ENCODE measurements at places on chromosomes 12 and 14. TPM values are rescaled to one million over a fixed set of nuclear protein-coding genes. Genes with fewer than 3 reads are reported as not detected.

GRCh38 chr14:101473795-101474562 is 87.3 kb upstream of the DIO3 start:
- no peak for DNase-seq

DNA sequence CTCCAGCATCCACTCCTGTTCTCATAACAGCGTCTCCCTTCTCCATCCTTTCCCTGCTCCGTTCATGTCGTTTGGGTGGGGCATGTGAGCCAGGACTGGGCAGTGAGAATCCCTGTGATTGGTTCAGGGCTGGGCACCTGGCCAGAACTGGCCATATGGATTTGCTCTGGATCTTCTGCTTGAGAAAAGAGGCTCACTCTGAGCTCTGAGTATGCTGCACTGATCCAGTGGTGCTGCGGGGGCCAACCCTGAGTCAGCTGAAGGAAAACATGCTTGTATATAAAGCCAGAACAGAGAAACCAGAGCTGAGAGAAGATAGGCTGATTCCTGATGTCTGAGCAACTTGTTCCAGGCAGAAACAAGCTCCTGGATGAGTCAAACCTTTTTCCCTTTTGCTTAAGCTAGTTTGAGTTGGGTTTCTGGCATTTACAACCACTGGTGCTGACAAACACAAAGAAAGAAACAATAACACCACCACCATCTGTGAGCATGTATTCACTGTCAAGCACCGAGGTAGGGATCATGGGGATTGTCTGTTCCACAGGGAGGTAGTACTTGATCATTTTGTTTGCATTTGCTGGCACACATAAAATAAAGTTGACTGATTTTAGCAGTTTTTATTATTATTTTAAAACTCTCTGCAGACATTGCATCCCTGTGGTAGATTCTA is 14.0 kb upstream of the HPD start:
- no peak for DNase-seq

GRCh38 chr14:64580467-64580866 is 30.7 kb downstream of the PPP1R36 start:
- peak; percentile 80 for DNase-seq

GRCh38 chr12:126191031-126191891 is 1126.0 kb downstream of the AACS start:
- DNase-seq, result no peak

DNA sequence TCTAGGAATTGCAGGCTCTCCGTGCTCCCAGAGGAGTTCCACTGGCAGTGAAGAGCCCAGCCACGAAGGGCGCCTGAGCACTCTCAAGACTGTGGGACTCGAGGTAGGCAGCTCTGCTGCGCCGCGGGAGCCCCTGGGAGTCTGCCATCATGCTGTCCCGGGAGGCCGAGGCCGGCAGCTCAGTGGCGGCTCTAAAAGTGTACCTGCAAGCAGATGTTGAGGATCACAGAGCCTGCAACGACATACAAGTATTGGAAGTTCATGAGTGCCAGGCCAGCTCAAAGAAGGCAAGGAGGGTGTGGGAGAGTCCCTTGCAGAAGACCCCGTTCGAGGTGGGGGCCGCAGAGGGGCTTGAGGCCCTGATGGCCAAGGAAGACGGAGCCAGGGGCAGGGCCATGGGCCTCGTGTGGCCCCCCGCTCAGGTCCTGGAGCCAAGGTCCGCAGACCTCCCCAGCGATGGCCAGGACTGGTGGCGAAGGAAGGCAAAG is 62.7 kb downstream of the MUCL1 start:
- DNase-seq, result no peak

GRCh38 chr12:97960741-97961608 is 498.4 kb downstream of the RMST start:
- DNase-seq, result peak; percentile 13

- peak; percentile 62 for DNase-seq
Observed at GRCh38 chr14:105023144-105023543, 2.3 kb upstream of the CDCA4 start.

GRCh38 chr14:86237733-86238132 is 707.8 kb downstream of the FLRT2 start:
- DNase-seq, result no peak

- DNase-seq, result no peak
Observed at GRCh38 chr12:23757541-23757962, 191.9 kb downstream of the SOX5 start.

- DNase-seq, result peak; percentile 70
Observed at GRCh38 chr12:115341442-115341841, 657.5 kb upstream of the TBX3 start.

DNA sequence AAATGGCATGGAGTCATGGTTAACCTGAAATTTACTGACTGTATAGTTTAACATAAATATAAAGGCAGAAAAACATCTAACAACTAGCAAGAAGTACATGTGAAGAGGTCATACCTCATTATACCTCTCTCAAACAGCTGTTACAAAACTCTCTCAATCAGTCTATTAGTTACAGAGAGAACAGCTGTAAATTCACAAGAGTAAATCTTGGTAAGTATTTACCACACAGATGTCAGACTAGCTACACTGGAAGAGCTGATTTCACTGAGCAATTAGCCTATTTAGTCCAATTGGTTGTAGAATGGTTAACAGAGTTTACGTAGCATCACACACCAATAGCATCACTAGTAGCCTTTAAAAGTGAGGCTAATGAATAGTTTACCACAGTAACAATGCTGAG is 463.4 kb upstream of the USP15 start:
- no peak for DNase-seq

DNA sequence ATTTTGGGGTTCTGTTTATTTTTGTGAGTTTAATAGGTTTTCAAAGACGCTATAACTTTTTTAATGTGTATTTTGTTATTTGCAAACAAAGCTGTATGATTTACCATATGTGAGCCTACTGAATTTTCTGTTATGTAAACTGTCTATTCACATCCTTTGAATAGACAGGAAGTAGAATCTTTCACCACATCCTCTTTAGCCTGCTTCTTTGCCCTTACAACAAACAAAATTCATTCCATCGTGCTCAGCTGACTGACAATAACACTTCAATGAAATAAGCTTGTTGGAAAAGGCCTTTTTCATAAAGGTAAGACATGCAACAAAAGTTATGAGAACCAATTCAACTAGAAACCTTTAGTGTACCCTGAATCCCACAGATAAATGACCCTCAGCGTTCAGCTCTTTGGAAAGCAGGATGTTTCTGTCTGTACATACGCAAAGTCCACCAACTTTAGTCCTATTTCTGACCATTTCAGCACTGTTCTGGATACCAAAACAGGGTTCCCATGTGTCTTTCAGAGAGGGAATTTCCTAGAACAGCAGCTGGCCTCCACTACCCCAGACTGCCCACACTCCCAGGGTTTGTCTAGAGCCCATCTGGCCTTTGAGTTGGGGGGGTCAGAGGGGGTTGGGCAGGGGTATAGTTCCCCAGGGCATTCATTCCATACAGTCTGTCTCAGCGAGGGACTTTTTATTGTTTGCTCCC is 71.3 kb downstream of the DUSP6 start:
- DNase-seq, result peak; percentile 87

- no peak for DNase-seq
Observed at GRCh38 chr14:50381823-50382287, 14.8 kb downstream of the CDKL1 start.

DNA sequence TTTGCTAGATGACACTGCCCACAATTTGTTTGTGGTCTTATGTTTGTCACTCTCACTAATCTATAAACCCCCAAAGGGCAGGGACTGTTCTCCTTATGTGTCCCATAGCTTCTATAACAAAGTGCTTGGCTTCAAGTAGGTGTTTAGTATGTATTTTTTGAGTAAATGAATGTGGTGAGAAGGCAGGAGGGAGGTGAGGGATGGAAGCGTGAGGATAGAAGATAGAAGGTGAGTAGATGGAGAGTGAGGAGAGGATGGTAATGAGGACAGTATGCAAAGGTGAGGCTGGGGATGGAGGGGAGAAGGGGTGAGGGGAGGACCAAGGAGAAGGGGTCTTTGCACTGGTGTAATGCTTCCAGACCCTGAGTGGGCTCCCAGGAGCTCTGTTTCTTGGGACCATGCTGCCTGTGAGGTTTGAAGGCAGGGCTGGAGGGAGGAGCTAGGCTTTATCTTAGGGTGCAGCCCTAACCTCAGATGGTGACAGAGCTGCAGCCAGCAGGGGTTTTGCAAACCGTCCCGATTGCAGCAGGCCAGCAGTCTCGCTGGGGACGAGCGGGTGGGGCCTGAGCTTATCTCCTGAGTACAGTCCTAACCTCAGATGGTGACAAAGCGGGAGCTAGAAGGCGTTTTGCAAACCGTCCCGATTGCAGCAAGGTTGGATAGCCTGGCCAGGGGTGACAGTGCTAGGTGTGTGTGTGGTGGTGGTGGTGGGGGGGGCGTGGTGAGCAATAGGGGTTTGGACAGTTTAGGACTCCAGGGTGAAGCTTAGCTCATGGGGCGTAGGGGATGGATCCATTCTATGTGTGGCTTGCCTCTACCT is 6.5 kb downstream of the CEBPE start:
- DNase-seq, result no peak

DNA sequence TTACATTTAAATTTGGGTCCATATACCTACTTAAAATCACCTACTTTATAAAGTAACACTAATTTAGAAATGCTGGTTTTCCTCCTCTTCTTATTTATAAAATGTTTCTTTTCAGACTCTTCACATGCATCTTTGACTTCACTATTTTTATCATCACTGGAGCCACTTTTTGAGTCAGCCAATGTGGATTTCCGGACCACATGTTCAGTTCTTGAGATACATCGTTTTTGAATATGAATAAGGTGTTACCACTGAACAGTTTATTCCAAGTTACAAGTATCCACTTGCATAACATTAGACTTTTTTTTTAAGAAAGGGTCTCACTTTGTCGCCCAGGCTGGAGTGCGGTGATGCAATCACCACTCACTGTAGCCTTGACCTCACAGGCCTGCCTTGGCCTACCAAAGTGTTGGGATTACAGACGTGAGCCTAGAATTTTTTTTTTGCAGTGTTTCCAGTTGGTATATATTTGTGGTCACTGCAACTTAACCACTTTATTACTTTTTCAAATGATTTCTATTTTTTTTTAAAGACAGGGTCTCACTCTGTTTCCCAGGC is 5.7 kb downstream of the FNTB start:
- no peak for DNase-seq

DNA sequence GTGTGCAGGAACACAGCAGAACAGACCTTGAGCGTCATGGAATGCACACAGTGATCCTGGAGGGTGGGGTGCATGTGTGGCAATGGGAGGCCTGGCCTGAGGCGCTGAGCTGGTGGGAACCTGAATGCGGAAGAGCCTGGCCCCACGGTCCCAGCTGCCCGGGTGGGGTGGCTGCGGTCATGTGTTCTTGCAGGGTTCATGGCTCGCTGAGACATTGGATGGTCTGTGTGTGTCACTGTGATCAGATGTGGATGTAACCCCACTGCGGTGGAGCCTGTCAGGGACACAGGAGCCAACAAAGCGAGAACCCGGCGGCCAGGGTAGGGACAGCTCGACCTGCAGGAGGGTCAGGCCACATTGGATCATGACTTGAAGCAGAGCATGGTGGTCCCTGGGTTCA is 23.2 kb downstream of the MTA1 start:
- DNase-seq, result no peak

DNA sequence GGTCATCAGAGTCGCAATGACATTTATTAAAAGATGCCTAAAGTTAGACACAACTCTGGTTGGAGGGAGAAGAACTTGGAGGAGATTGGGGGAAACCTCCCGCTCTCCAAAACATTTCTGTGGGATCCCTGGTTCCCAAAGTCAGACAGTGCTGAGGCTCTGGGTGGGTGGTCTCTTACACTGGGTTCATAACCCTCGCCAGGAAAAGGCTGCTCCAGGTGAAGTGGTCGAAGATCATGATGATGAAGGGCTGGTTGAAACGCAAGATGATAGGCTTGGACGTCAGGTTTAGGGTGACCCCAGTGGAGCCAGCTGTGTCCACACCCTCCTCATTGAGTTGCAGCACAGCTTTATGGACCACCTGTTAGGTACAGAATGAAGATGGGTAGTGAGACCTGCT is 11.2 kb upstream of the SERPINA10 start:
- no peak for DNase-seq

DNA sequence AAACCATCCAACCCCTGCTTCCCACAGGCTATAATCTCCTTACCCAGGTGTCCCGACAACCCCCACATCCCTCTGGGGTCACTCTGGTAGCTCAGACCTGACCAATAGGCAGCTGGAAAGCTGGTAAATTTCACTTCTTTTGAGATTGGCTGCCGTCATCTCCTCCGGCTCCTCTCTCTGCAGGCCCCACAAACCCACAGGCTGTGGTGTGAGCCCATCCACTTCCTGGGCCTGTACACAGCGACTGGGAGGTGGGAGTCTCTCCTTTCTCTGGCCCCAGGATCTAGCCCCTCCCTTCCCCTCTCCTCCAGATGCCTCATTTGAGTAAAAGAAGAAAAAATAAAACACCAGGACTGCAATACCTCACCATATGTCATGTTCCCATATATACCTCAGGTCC is 709 bp downstream of the INHBC start:
- DNase-seq, result no peak

- DNase-seq, result peak; percentile 96
Observed at GRCh38 chr12:64946132-64946829, 121.8 kb downstream of the TBC1D30 start.

GRCh38 chr12:111316671-111317070 is 52.2 kb downstream of the PHETA1 start:
- no peak for DNase-seq

- DNase-seq, result no peak
Observed at GRCh38 chr12:76124456-76124855, 40.0 kb upstream of the NAP1L1 start.

GRCh38 chr14:24268225-24268624 is 3.2 kb downstream of the RABGGTA start:
- DNase-seq, result no peak

- DNase-seq, result no peak
Observed at GRCh38 chr12:5343711-5344110, 88.2 kb upstream of the NTF3 start.

GRCh38 chr14:104554608-104555429 is 24.7 kb upstream of the C14orf180 start:
- no peak for DNase-seq

GRCh38 chr12:128137140-128137539 is 129.8 kb upstream of the TMEM132C start:
- no peak for DNase-seq

GRCh38 chr14:87133073-87133801 is 859.7 kb downstream of the GALC start:
- no peak for DNase-seq

The TEX52 gene
- total RNA-seq, result not detected

The RNF212B gene
- total RNA-seq, result not detected

The PELI2 gene
- 18.1 TPM for total RNA-seq

The REC8 gene
- 1.7 TPM for total RNA-seq

The CSRP2 gene
- 12.8 TPM for total RNA-seq

The AKAP5 gene
- total RNA-seq, result 0.13 TPM

The DUSP16 gene
- 6.2 TPM for total RNA-seq

The OR4L1 gene
- not detected for total RNA-seq

The JAG2 gene
- total RNA-seq, result 37.5 TPM

The TIGAR gene
- 14.0 TPM for total RNA-seq

The STRAP gene
- 62.5 TPM for total RNA-seq

The CIDEB gene
- 2.4 TPM for total RNA-seq

Measured in dermis microvascular lymphatic vessel endothelial cell (primary cell).